ENCODE measurements at places on chromosomes 7 and 10.

DNA sequence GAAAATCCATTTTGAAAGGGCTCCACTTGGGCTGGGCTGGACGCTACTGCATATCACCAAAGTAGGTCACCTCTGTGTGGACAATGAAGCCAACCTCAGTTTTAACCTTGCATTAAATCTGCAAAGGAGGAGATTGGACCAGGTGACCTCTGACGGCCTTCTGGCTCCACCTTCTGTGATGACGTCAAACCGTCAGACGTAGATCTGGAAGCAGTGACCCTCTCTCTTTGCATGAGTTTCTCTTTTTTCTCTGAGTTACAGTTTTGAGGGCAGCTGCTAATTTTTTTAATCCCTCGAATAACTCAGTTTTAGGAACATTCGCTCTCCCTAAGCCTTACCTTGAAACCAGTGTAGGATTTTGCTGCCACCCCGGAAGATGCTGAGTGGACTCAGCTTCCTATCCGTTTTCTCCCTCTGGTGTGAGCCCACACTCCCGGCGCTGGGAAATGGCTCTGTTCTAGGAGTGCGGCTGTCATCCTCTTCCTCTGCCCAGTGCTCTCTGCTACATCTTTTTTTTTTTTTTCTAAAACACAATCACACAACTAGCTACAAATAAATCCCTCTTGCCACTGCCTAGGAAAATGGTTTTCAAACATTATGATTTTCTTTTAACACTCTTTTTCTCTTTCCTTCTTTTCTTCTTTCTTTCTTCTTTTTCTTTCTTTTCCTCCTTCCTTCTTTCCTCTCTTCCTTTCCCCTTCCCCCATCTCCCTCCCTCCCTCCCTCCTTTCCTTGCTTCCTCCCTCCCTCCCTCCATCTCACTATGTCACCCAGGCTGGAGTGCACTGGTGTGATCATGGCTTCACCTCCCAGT lies 27.7 kb upstream of the NMT2 start:
- no peak for DNase-seq

DNA sequence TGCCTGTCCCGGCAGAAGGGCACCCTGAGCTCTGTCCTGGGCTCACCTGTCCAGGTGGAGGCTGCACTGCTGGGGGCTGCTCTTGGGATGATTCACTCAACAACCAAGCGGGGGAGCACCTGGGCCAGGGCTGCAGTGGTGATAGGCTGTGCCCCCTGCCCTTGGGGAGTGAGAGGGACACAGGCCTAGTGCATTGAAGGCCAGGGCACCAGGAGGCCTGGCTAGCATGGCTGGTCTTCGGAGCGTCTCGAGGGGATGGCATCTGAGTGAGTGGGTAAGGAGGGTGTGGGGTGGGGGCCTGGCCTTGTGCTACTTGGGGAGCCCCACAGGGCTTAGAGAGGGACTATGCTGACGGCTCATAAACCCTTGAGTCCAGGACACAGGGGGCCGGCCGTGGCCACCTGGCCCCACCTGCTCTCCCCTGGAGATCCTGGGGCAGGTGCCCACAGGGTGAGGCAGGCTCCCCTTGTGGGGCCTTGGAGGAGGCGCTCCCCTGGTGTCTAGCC lies 3.1 kb downstream of the PWWP2B start:
- no peak for DNase-seq

- no peak for DNase-seq
These were observed 1030.9 kb upstream of the LRRTM3 start for GRCh38 chr10:65894961-65895360.

DNA sequence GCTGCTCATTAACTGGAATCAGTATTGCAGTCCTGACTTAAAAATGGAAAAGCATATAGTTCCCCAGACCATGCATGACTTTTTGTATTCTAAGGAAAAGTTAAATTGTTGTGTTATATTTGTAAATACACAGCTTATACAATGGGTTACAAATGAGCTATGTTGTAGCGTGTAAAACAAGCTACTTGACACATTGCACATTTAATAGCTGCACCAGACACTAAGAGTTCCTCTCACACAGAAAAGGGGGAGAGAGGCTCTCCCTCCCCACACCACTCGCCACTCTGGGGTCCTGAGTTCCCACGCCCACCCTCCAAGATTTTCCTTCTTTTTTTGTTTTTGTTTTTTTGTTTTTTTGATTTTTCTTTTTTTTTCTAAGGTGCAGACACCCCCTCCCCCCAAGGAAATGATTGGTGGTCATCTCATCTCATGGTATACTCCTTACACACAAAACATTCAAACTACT lies 6.3 kb downstream of the KLF6 start:
- peak; percentile 19 for DNase-seq

- no peak for DNase-seq
These were observed 41.4 kb upstream of the AP5Z1 start for GRCh38 chr7:4733936-4734528.

GRCh38 chr10:76202777-76203176 lies 771.4 kb downstream of the LRMDA start:
- peak; percentile 95 for DNase-seq

- no peak for DNase-seq
These were observed 384.0 kb downstream of the RPS24 start for GRCh38 chr10:78417425-78418370.

DNA sequence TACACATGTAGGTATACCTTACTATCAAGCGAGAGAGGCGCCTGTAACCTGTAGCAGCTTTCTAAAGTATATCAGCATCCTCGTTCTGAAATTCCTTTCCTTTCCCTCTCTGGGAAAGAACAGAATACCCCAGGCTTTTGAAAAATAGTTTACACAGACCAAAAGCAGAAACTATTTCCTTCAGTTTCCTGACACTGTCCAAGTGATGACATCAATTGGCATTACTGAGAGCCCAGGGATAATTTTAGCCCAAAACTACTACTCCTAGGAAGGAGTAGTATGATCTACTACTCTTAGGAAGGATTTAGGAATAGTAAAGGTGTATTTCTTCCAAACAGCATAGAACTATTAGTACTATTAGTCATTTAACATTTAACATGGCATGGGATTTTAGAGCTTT lies 6.0 kb downstream of the GNG11 start:
- DNase-seq, result no peak

DNA sequence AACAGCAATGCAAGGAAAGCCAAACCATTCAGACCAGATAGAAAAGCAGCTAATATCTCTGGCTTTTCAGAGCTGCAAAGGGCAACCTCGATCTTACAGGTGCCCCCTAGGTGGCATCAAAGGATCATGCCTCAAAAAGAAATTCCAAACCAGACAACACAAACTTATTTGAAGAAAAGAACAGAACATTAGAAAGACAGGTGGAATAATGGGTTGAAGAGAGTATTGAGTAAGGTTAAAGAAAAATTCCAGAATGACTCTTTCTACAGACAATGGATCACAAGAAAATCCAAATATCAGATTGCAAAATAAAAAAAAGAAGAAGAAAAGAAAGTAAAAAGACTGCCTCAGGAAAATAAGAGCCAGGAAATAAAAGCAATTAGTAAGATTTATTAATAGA lies 213.7 kb downstream of the ELMO1 start:
- DNase-seq, result no peak

DNA sequence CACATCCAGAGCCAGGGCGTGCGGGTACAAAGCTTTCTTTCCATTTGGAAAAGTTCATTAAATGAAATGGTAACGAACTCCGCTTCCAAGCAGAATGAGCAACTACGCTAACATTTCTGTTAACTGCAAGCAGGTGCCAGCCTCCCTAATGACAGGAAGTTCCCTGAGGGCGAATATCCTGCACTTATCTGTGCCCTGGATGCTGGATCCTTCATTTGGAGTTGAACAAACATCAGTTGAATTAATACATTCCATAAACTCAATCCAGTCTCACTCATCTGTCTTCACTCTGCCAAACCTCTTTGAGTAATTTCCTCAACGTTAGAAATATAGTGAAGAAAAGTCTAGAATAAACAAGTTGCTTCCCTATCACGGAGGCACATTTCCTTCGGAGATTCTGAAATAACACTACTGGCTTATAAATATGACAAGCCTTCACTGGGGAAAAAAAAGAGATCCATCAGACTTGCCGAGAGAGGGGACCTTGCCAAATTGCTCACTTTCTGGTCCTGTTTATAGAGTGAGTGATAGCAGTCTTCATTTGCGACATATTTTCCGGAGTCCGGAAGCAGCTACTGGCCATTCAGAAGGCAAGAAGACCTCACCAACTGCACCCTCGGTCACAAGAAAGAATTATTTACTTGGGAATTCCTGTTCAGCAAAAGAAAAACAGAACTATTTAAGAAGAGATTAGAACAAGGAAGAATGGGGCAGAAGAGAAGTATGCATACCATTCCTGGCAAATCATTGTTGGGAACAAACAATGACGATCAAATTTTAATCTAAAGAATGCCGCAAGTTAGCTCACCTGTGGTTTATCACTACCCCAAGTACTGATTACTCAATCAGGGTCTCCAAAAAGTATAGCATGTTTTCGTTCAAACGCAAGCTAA lies 196.4 kb downstream of the FAM107B start:
- DNase-seq, result no peak

DNA sequence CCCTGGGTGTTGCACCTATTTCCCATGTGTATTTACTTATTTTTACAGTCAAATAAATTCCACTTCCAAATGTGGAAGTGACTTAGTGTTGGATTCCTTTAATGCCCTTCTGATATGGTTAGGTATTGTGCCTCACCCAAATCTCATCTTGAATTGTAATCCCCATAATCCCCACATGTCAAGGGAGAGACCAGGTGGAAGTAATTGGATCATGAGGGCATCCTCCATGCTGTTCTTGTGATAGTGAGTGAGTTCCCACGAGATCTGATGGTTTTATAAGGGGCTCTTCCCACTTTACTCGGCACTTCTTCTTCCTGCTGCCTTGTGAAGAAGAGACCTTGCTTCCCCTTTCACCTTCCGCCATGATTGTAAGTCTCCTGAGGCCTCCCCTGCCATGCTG lies 136.9 kb downstream of the SNX10 start:
- no peak for DNase-seq

DNA sequence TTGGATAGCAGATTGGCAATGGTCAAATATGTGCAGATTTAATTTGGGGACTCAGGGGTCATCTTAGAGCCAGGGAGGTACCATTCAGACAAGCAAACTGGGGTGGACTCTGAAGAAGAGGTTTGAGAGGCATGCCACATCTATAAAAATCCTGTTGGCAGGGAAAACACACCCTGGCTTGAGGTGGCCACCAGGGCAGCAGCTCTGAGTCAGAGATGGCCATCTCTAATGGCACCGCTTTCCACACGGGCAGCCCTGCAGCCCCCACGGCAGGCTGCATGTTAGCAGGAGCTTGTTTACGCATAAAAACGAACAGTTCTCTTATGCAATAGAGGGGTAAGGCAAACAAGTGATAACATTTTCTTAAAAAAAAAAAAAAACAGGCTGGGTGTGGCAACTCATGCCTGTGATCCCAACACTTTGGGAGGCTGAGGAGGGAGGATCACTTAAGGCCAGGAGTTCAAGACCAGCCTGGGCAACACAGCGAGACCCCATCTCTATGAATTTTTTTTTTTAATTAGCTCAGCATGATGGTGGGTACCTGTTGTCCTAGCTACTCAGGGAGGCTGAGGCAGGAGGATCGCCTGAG lies 14.9 kb downstream of the DLG5 start:
- no peak for DNase-seq

DNA sequence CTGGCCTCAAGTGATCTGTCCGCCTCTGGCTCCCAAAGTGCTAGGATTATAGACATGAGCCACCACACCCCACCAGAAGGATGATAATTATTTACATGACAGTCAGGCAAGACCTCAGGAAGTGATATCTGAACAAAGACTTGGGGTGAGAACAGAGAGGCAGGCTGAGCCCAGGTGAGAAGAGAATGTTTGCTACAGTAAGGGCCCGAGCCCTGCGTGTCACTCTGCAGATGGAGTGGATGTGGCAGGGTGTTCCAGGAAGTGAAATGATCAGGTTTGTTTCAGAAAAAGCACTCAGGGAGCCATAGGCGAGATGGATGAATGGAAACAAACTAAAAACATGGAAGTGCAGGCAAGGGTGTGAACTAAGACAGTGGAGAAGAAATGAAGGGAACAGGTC lies 22.2 kb downstream of the SFMBT2 start:
- no peak for DNase-seq

DNA sequence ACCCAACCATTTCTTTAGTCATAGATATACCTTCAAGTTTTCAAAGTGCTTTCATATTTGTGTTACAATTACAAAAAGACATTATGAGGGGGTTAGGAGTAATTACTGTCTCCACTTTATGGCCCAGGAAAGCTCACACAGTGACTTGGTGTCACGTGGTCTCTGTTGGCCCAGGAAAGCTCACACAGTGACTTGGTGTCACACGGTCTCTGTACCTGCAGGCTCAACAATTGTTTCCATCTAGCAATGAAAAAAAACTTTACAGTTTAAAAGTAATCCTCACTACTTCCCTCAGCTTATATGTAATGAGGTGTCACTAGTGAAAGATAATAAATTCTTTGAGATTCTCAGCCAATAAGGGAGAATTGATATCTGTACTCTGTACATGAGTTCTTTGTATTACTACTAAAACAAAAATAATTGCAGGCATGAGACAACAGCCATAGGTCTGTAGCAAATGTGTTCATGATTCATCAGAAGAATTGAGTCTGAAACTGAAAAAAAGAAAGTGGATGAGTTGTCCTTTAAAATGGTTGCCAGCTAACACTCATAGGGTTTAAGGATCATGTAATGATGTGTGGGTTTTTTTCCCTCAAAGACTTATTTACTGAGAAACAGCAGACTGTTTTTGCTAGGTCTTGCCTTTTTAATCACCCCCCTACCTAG lies 10.9 kb downstream of the OGDH start:
- DNase-seq, result peak; percentile 43

DNA sequence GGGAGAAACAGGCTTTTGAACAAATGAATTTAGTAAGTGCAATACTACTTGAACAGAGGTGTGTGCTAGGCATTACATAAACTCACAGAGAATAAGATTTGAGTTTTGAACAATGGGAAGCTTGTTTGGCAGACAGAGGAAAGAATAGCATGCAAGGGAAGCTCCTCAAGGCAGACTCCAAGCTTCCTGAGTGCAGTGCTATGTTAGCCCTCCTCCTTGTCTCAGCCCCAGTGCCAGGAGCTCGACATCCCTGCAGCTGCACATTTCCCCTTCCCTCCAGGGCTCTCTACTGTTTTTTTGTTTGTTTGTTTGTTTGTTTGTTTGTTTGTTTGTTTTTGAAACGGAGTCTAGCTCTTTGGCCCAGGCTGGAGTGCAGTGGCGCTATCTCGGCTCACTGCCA lies 237.5 kb downstream of the IPMK start:
- no peak for DNase-seq

DNA sequence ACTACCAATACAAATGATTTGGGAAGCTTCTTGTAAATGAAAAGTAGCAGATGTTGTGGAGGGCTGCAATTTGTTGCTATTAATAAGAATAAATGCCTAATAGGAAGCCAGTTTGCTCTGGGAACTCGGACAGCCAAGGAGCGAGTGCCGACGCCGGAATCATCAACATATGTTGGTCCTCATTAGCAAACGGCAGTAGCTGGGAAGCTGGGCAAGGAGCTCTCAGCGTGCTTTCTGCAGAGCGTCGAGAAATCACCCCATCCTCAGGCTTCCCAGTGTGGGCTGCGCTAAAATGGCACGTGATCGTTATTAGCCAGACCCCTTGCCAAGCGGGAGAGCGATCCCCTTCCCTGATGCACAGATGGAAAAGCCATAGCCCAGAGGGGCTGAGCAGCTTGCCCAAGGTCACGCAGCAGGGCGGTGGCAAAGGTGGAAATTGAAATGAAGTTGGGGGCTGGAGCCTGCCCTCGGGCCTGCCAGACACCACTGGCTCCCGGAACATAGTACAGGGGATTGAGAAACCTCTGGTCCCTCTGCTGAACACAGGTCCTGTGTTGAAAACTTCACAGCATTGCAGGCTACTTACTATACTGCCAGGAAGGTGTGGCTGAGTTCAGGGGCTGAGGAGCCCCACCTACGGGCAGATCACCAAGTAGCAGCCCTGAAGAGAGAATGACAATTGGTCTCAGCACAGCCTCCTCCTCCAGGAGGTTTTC lies 326.9 kb downstream of the PLXNA4 start:
- DNase-seq, result peak; percentile 49
